Stimulated activated CD8-positive, alpha-beta memory T cell treated with anti-CD3 and anti-CD28 coated beads, Interleukin-4, amount 100 ng/mL, for 4 hours (primary cell): ENCODE measurements at places on chromosomes 4 and X.
A peak's percentile ranks its signal among the peaks of the same experiment; 100 is the strongest.

DNA sequence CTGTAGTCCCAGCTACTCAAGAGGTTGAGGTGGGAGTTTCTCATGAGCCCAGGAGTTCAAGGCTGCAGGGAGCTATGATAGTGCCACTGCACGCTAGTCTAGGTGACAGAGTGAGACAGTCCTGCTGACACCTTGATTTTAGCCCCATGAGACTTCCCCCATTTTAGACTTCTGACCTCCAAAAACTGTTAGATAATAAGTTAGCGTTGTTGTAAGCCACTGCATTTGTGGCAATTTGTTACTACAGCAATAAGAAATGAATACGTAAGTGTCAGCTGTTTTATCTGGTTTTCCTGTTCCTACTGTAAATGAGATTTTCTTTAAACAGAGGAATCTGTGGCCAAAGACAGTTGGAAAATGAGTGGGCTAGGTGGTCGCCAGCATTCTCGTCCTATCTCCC lies 83.9 kb downstream of the ARHGAP10 start:
- no peak for DNase-seq

DNA sequence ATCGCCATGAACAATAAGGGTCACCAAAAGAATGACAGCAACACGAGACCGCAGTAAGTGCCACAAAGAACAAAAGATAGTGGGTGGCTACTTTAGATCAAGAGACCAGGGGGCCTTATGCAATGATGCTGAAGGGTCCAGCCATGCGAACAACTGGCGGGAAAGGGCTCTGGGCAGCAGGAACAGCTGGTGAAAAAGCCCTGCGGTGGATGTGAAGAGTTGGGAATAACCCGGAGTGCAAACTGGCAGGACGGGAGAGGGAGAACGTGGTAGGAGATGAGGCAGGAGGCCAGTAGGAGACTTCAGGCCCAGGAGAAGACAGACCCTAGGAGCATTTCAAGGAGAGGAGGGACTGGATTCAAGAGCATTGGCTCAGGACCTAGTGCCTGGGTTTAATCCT lies 120.2 kb downstream of the AFAP1 start:
- no peak for DNase-seq

- DNase-seq: no peak
Measured at GRCh38 chr4:157564771-157565170, 344.2 kb downstream of the GRIA2 start.

GRCh38 chrX:49754233-49754857 lies 58.6 kb upstream of the PAGE1 start:
- no peak for DNase-seq

DNA sequence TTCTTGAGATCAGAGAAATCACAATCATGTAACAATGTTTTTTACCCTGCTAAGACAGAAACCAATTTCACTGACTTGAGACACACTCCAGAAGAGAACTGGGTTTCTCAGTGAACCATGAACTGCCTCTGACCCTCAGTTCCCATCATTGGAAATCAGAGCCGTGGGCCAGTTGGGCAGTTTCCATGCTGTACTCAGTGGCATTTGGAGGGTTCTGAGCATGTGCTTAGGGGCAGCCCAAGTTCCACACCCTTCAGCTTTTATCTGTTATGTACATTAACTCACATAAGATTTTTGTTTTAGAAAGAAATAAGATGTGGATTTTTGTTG lies 77.9 kb downstream of the BTC start:
- DNase-seq: no peak

DNA sequence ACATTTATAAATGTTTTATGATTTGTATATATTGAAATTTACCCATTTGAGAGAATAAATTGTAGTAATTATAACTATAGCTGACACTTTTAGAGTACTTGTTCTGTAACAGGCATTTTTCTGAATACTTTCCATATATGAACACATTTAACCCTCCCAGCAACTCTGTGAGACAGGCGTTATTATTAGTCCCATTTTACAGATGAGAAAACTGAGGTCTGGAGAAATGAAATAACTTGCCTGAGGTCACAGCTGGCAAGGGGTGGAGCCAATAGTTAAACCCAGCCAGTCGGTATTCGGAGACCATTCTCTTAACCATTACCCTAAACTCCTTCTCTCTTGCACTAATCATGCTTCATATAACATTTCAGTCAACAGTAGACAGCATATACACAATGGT lies 72.5 kb downstream of the LIMCH1 start:
- DNase-seq: no peak

DNA sequence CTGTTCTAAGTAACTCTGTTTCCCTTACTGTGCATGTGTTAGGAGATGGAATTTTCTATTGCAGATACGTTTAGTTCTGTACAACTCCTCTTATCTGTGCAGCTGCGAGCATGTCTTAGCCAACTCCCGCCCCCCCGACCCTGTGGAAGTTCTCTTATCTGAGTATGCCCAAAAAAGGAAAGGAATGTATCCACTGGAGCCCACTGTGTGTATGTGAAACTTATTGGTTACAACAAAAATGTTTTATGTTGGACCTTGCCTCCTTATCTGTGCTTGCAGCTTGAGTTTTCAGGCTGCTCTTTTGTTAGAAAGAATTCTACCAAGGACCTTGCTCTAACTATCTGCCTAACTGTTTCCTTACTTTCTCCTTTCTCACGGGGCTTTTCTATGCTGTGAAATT lies 24.2 kb upstream of the DCAF8L2 start:
- no peak for DNase-seq

- no peak for DNase-seq
Measured at GRCh38 chrX:16999275-16999674, 52.8 kb downstream of the REPS2 start.

GRCh38 chr4:102717448-102718092 lies 43.2 kb downstream of the MANBA start:
- no peak for DNase-seq

GRCh38 chr4:8105306-8106100 lies 53.1 kb downstream of the ABLIM2 start:
- DNase-seq: no peak

DNA sequence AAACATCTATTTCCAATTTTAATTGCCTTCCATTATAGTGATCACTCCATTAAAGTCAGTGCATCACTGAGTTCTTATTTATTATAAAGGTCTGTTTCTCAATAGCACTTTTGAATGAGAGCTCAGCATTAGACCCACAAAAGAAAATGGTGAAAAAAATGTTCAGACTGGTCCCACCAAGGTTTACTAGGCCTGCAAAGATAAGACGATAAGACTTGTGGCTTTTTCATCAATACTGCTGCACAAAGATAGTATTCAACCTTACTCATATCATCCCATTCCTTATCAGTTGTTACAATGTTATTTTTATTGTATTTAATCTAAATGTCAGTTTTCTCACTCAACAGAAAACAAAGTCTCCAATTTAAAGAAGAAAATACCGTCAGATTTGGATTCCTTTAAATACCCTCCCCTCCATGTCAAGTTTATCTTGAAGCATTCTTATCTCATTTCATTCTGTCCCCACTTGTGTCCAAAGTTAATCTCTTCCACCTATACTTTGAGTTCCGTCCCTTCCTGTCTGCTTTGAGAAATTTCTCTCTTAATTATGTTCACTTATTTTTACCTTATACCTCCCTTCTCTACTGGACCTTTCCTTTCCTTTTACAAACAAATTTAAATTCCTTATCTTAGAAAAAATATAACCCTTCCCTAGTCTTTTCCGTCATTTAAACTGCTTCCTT lies 140.0 kb downstream of the GASK1B start:
- no peak for DNase-seq

GRCh38 chr4:53532521-53532920 lies 58.8 kb downstream of the LNX1 start:
- no peak for DNase-seq

DNA sequence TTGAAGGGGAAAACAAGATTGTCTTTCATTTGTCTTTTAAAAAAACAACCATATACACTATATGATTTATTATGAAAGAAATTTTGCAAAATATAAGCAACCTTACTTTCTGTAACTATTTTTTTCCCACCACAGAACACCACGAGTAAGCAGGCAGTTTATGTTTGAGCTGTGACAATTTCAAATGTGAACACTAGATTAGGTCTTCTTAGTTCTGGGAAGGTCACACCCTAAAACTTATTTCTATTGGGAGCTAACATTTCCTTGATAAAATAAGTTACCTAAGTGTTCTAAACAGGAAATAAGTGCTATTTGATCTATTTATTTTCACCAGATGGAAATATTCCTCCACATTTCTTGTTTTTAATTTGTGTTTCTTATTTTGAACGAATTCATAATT lies 50.6 kb downstream of the PCDH7 start:
- no peak for DNase-seq

DNA sequence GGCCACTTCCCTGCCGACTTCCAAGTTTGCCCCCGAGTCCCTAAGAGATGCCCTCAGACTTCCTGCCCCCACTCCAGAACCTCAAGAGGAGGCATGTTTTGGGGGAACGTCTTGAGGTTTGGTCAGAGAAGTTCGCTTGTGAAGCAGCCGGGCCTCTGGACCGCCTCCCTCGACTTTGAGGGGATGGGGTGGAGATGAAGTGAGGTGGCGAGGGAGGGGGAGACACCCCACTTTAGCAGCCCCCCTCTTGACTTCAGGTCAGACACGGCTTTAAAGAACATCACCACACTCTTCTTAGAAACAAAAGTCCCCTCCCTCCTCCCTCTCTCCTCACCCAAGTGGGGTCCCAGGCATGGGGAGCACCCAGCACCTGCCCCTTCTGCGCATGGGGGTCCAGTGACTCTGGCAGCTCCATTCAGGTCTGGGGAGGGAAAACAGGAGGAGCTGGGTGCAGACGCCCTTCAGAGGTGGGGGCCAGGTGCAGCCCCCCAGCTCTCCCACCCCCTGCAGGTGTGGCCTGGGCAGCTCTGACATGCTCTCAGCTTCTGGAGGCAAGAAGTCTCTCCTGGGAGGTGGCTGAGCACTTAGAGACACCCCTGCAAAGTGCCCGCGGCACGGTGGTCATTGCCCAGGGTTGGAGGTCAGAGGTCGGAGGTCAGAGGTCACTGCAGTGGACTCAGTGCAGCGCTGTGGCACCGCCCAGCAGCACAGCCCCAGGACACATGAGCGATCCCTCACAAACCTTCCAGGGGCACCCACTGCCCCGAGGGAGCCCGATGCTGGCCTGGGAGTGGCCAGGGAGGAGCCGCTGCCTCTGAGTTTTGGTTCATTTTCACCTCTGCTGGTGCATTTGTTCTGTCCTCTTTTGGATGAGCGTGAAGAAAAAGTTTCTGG lies 108.8 kb downstream of the CPZ start:
- DNase-seq: no peak

DNA sequence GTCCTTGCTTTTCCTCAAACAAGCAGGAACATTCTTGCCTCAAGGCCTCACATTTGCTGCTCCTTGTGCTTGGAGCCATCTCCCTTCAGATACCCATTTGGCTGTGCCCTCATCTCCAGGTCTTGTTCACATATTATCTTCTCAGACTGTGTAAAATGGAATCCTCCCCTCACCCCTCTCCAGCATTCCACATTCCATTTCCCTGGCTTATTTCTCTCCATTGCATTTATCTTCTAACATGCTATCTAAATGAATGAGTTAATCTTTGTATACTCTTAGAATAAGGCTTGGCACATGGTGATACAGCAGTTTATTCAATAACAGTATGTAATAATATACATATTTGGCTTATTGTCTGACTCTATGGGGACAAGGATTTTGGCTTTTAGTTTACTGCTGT lies 8.8 kb upstream of the GALNT7 start:
- DNase-seq: no peak

- DNase-seq: no peak
Measured at GRCh38 chr4:94852616-94853015, 94.9 kb downstream of the BMPR1B start.

DNA sequence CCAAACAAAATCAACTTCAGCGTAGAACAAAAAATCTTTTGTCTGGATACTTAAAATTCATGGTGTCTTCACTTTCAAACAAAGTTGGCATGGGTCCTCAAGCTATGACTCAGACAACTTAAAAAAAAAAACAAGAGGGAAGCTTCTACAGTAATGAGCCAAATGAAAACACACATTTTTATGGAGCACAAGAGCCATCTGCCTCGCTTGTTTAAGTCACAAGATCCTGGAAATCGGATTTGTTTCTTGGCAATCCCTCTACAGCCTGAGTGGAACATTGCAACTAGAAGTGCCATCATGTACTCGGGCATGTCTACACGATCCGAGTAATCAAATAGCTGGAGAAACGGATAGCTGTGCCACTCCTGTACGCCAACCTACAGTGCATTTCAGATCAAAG lies 22.6 kb downstream of the LAMP2 start:
- DNase-seq: no peak

- peak; percentile 13 for DNase-seq
Measured at GRCh38 chr4:119041951-119042560, 93.6 kb upstream of the MYOZ2 start.

- DNase-seq: no peak
Measured at GRCh38 chr4:53563824-53564223, 27.5 kb downstream of the LNX1 start.

GRCh38 chr4:142405695-142406498 lies 440.2 kb downstream of the INPP4B start:
- DNase-seq: no peak

- DNase-seq: no peak
Measured at GRCh38 chr4:145863191-145863590, 75.4 kb downstream of the ZNF827 start.

- DNase-seq: no peak
Measured at GRCh38 chrX:47683184-47683828, 24.3 kb upstream of the UXT start.

DNA sequence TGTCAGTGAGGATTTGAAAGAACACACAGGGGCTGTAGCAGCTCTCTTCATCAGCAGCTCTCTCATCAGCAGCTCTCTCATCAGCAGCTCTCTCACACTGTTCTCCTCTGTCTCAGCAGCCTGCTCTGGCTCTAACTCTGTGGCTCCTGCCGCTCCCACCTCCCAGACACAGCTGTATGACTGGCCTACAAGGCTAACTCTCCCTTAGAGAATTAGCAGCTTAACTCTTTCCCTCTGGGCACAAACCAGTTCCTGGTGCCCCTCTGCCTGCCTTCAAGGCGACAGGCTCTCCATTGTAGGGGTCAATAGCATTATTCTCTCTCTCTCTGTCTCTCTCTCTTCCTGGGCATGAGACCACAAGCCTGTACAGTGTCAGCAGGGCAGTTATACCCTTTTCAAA lies 385.6 kb upstream of the PCDH10 start:
- no peak for DNase-seq

DNA sequence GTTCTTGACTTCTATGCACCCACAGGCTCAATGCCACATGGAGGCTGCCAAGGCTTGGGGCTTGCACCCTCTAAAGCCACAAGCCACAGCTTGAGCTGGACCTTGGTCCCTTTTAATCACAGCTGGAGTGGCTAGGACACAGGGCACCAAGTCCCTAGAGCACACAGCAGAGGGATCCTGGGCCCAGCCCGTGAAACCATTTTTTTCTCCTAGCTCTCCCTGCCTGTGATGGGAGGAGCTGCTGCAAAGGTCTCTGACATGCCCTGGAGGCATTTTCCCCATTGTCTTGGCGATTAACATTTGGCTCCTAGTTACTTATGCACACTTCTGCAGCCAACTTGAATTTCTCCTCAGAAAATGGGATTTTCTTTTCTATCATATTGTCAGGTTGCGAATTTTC lies 410.9 kb downstream of the GRID2 start:
- no peak for DNase-seq

- DNase-seq: no peak
Measured at GRCh38 chr4:42767669-42768068, 110.8 kb upstream of the ATP8A1 start.
